ENCODE measurements at places on chromosomes 1 and 21. TPM values are rescaled to one million over a fixed set of nuclear protein-coding genes. Genes with fewer than 3 reads are reported as not detected.

- no peak for DNase-seq
- H3K4me3 ChIP-seq = no peak overlapping the region
- H3K27me3 ChIP-seq = no peaks in the 10 kb centered on the region
Observed at GRCh38 chr1:5701642-5702041, 290.6 kb downstream of the NPHP4 start.

- DNase-seq = no peak
- H3K27ac ChIP-seq = no peak overlapping the region
- no peaks in the 10 kb centered on the region for H3K36me3 ChIP-seq
- peaks cover 4% of the 10 kb centered on the region for H3K4me1 ChIP-seq
- no peak overlapping the region for H3K4me3 ChIP-seq
Observed at GRCh38 chr1:203621559-203622262, 4.9 kb upstream of the ATP2B4 start.

- DNase-seq = no peak
- H3K4me3 ChIP-seq = no peak overlapping the region
- H3K27ac ChIP-seq = no peak overlapping the region
- no peaks in the 10 kb centered on the region for H3K36me3 ChIP-seq
Observed at GRCh38 chr1:41799723-41800122, 119.0 kb downstream of the HIVEP3 start.

DNA sequence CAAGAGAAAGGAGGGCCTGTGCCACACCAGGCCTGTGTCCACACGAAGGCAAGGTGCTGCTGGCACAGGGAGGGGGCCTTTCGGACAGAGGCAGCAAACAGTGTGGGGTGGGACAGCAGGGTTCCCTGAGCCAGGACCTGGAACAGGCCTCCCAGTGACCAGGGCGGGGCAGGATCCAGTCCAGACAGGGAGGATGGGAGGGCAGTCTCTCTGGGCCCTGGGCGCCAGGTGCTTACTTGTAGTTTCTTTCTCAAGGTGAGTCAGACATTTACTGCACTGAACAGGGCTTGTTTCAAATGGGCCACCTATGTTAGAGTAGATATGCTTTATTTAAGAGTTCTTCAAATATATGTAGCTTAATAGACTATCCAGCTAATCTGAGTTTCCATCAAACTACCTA, 52.8 kb upstream of the STUM start:
- no peaks in the 10 kb centered on the region for H3K27me3 ChIP-seq
- DNase-seq = no peak
- no peaks in the 10 kb centered on the region for H3K36me3 ChIP-seq
- H3K27ac ChIP-seq = no peak overlapping the region
- H3K4me1 ChIP-seq = no peaks in the 10 kb centered on the region

- peak overlapping the region; percentile 97 for H3K27ac ChIP-seq
- no peaks in the 10 kb centered on the region for H3K27me3 ChIP-seq
- H3K4me1 ChIP-seq = no peaks in the 10 kb centered on the region
- no peaks in the 10 kb centered on the region for H3K36me3 ChIP-seq
- DNase-seq = no peak
Observed at GRCh38 chr1:8016895-8017241, 9.2 kb downstream of the ERRFI1 start.

DNA sequence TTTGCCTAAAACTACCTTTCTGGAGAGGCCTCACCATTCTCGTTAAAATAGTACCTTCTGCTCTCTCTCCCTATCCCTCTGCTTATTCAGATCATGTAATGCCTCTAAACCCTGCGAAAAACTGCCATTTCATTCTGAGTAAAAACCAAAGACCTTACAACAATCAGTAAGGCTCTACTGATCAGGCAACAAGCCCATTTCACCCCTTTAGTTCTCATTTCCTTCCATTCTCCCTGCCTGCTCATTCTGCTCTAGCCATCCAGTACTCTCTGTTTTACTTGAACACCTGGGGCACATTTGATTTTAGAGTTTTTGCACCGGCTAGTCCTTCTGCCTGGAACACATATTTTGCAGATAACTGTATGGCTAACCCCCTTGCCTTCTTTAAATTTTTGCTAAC, 187.8 kb downstream of the COQ8A start:
- H3K4me1 ChIP-seq = no peaks in the 10 kb centered on the region
- H3K36me3 ChIP-seq = no peaks in the 10 kb centered on the region
- DNase-seq = no peak
- H3K27ac ChIP-seq = no peak overlapping the region
- H3K27me3 ChIP-seq = no peaks in the 10 kb centered on the region

DNA sequence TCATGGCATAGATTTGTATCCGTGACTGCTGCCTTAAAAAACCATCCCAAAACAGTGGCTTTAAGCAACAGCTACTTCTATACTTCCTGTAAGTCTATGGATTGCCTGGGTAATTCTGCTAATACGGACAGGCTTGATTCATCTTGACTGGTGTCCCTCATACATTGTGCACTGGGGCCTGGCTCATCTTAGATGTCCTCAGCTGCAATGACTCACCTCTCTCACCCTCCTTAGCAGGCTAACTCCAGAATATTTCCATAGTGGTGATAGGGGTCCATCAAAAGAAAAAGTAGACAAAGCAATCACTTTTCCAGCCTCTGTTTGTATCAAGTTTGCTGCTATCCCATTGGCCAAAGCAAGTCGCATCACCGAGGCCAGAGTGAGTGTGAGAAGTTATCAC, 409.1 kb upstream of the KAZN start:
- DNase-seq = no peak
- H3K27ac ChIP-seq = no peak overlapping the region
- H3K27me3 ChIP-seq = no peaks in the 10 kb centered on the region
- H3K4me1 ChIP-seq = no peaks in the 10 kb centered on the region

- H3K27ac ChIP-seq = no peak overlapping the region
- H3K36me3 ChIP-seq = no peaks in the 10 kb centered on the region
- H3K27me3 ChIP-seq = no peaks in the 10 kb centered on the region
- DNase-seq = no peak
- no peak overlapping the region for H3K4me3 ChIP-seq
- no peaks in the 10 kb centered on the region for H3K4me1 ChIP-seq
Observed at GRCh38 chr1:162010175-162010506, 13.5 kb downstream of the OLFML2B start.

- DNase-seq = no peak
- H3K27ac ChIP-seq = peak overlapping the region; percentile 54
- H3K27me3 ChIP-seq = no peaks in the 10 kb centered on the region
- no peak overlapping the region for H3K4me3 ChIP-seq
Observed at GRCh38 chr1:164725401-164725800, 166.4 kb downstream of the PBX1 start.

DNA sequence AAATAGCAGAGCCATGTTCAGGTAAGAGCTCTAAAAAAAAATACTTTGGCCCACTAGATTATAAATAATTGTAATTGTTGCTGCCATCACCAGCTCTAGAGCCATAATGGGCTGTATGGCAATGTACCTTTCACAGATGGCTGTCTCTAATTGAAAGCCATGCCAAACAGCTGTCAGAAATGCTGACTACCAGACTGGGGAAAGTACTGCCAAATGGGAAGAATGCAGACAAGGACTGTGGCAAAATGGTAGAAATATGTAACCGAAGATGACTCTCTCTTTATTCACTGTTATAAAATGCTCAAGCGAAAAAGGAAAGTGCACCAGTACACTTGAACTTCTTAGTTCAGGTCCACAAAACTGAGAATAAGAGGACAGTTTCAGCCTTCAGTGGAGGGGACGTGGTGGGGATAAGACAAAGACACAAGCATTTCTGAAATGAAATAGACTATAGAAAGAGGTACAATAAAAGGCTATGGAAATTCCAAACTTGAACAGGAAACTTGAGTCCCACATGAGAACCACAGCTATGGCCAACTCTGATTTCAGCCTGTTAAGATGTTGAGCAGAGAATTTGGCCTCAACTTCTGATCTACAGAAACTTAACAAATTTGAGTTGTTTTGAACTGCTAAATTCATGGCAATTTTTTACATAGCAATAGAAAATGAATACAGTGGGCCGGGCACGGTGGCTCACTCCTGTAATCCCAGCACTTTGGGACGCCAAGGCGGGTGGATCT, 46.5 kb upstream of the LPGAT1 start:
- no peaks in the 10 kb centered on the region for H3K27me3 ChIP-seq
- H3K4me1 ChIP-seq = no peaks in the 10 kb centered on the region
- H3K36me3 ChIP-seq = no peaks in the 10 kb centered on the region
- no peak for DNase-seq
- H3K4me3 ChIP-seq = no peak overlapping the region
- no peak overlapping the region for H3K27ac ChIP-seq

GRCh38 chr21:29185172-29185571, 54.7 kb downstream of the MAP3K7CL start:
- no peaks in the 10 kb centered on the region for H3K36me3 ChIP-seq
- H3K27me3 ChIP-seq = no peaks in the 10 kb centered on the region
- no peak overlapping the region for H3K4me3 ChIP-seq

GRCh38 chr1:206142011-206142410, 24.8 kb upstream of the AVPR1B start:
- no peaks in the 10 kb centered on the region for H3K36me3 ChIP-seq
- no peak overlapping the region for H3K4me3 ChIP-seq
- DNase-seq = no peak
- H3K27me3 ChIP-seq = no peaks in the 10 kb centered on the region
- no peaks in the 10 kb centered on the region for H3K4me1 ChIP-seq

DNA sequence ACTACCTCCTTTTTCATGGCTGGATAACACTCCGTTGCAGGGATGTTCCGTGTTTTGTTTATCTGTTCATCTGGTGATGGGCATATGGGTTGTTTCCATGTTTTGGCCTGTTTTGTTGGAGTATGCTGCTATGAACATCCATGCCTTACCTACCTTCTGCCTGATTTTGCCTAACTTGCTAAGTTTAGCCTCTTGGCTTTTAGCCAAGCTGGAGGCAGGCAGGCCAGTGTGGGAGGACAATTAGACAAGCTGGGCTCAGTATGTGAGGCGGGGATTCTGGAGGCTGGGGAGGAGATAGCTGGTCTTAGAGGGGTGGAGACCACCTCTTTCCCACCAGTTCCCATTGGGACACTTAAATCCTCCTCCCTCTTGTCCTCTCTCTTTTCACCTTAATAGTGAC, 98.4 kb upstream of the WNT4 start:
- no peak overlapping the region for H3K27ac ChIP-seq
- no peaks in the 10 kb centered on the region for H3K27me3 ChIP-seq
- H3K36me3 ChIP-seq = no peaks in the 10 kb centered on the region
- no peak overlapping the region for H3K4me3 ChIP-seq

DNA sequence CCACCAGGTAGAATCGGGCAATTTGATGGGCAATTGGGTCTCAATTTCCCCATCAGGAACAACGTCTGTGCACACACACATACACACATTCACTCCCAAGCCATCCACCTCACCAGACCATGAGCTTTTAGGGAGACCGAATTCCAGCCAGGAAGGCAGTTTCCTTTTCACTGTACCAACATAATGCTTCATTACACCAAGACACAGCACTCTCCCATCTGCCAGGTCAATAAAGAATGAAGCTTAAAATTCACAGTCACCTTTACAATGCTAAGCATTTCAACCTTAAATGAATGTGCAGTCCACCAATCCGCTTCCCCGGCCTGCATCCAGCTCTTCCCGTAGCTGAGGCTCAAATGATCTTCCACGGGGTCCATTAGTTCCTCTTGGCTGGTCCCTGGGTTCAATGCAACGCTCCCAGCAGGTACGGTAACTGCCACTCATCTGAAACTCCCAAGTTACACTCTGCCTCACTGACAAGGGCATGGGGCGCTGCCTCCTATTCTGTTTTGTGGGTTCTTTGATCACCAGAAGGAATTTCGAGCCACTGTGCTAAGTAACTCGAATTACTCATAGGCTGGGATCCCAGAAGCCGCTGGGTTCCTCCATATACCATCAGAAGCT, 105.0 kb downstream of the SIM2 start:
- no peak for DNase-seq
- no peak overlapping the region for H3K4me3 ChIP-seq
- no peaks in the 10 kb centered on the region for H3K27me3 ChIP-seq
- H3K4me1 ChIP-seq = no peaks in the 10 kb centered on the region
- no peaks in the 10 kb centered on the region for H3K36me3 ChIP-seq
- H3K27ac ChIP-seq = no peak overlapping the region

- H3K27me3 ChIP-seq = no peaks in the 10 kb centered on the region
- no peak overlapping the region for H3K4me3 ChIP-seq
- no peaks in the 10 kb centered on the region for H3K36me3 ChIP-seq
Observed at GRCh38 chr1:155650231-155650757, 38.3 kb downstream of the YY1AP1 start.

GRCh38 chr1:63454269-63454668, 68.8 kb downstream of the ITGB3BP start:
- no peaks in the 10 kb centered on the region for H3K27me3 ChIP-seq
- H3K36me3 ChIP-seq = no peaks in the 10 kb centered on the region
- no peaks in the 10 kb centered on the region for H3K4me1 ChIP-seq
- no peak overlapping the region for H3K27ac ChIP-seq
- H3K4me3 ChIP-seq = no peak overlapping the region

DNA sequence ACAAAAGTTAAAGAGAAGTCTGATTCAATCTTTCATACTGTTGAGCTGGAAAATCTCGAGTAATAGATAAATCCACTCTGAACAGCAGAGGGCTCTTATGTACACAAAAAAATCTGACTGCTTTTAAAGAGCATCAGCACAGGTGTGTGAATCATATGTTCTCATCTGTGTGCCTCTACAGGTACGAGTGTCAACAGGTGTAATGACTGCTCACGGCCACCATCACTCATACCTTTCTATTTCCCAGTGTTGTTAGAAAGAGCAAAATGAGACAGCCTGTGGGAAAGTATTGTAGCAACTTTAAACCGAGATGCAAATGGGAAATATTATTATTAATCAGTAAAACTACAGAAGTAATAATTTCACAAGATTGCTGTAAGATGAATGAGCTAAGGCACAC, 49.0 kb upstream of the SCAF4 start:
- no peak overlapping the region for H3K27ac ChIP-seq
- H3K36me3 ChIP-seq = no peaks in the 10 kb centered on the region
- no peaks in the 10 kb centered on the region for H3K4me1 ChIP-seq
- no peak overlapping the region for H3K4me3 ChIP-seq
- DNase-seq = no peak

- H3K4me3 ChIP-seq = no peak overlapping the region
- H3K4me1 ChIP-seq = no peaks in the 10 kb centered on the region
- no peak for DNase-seq
- H3K36me3 ChIP-seq = no peaks in the 10 kb centered on the region
- no peak overlapping the region for H3K27ac ChIP-seq
- no peaks in the 10 kb centered on the region for H3K27me3 ChIP-seq
Observed at GRCh38 chr1:3697810-3698209, 45.5 kb downstream of the TP73 start.

SPRR1B gene
- total RNA-seq = not detected

C1orf167 gene
- total RNA-seq = not detected

UTP25 gene
- total RNA-seq = 11.1 TPM

CTSS gene
- 218 TPM for total RNA-seq

ZNHIT6 gene
- 13.8 TPM for total RNA-seq

CCDC17 gene
- total RNA-seq = 2.3 TPM

CLDN17 gene
- not detected for total RNA-seq

OPRD1 gene
- total RNA-seq = not detected

KRTAP24-1 gene
- total RNA-seq = not detected

NBPF4 gene
- not detected for total RNA-seq

THEM5 gene
- total RNA-seq = not detected

DDX59 gene
- total RNA-seq = 24.2 TPM

CTSE gene
- not detected for total RNA-seq

TMPRSS3 gene
- total RNA-seq = 27.2 TPM

SLAMF1 gene
- total RNA-seq = 0.98 TPM

BCAS2 gene
- total RNA-seq = 46.5 TPM

REG4 gene
- not detected for total RNA-seq

Measured in breast epithelium (tissue), 4 donors.